ENCODE measurements at places on chromosomes 4 and X. TPM values are rescaled to one million over a fixed set of nuclear protein-coding genes. Genes with fewer than 3 reads are reported as not detected.

DNA sequence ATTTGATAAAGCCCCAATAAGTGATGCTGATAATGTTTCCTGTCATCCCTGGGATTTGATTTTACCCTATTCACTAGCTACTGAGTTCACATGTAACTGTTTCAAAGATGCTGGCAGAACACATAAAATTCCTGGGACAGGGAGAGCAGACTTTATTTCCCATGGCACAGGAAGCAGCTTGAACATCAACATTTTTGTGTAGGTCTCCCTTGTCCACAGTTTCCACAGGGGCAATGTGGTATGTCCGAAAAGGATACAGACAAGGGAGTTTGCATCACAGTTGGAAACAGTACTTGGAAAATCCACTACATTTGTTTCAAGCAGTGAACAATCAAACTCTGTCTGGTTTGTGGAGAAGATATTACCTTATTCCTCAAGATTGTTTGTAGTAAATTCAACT is 129.2 kb upstream of the KLHL4 start:
- no peak for DNase-seq

- DNase-seq = no peak
Measured at GRCh38 chrX:87968118-87968517, 450.5 kb downstream of the KLHL4 start.

HOPX gene
- 3.0 TPM for total RNA-seq

DNA sequence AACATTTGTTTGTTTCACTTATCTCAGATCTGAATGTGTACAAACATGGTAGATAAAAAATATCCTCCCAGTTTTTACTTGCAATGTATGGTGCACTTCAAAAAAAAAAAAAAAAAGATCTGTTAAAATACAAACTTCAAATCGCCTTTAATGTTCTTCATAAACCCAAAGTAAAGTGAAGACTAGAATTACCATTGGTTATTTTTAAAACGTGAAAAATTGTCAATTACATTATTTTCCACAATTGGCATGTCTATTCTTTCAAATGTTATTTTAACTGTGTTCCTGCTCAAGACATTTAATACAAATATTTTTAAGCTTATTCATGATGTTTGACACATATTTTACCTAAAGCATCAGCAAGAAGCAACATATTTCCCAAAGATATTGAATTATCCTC is 5.0 kb downstream of the NKX6-1 start:
- no peak for DNase-seq

- DNase-seq = no peak
Measured at GRCh38 chrX:45505214-45505613, 304.5 kb upstream of the DIPK2B start.

- no peak for DNase-seq
Measured at GRCh38 chr4:114734594-114734993, 136.0 kb downstream of the UGT8 start.

MAOA gene
- total RNA-seq = 11.8 TPM

DNA sequence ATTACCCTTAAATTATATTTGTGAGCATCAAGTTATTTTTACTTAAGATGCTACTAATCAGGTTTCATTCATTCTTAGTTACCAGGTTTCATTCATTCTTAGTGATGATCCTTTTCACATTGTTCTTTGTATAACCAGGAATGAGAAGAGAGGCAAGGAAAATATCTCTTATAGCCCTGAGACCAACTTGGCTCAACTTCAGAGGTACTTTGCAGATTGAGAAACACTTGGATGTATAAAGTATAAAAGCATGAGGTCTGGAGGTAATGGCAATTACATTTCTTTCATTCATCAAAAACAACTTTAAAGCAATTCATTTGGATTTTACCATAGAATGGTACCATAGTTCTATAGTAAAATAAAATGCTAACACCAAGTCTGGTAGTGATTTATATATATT is 231.0 kb downstream of the PRDM5 start:
- DNase-seq = no peak

GRCh38 chr4:176593943-176594342 is 198.8 kb downstream of the VEGFC start:
- no peak for DNase-seq

GRCh38 chrX:53080628-53081580 is 1.3 kb upstream of the TSPYL2 start:
- no peak for DNase-seq

PCDH19 gene
- not detected for total RNA-seq

HSFX4 gene
- not detected for total RNA-seq

ODAM gene
- total RNA-seq = not detected

ETNPPL gene
- not detected for total RNA-seq

IL2 gene
- total RNA-seq = not detected

DNA sequence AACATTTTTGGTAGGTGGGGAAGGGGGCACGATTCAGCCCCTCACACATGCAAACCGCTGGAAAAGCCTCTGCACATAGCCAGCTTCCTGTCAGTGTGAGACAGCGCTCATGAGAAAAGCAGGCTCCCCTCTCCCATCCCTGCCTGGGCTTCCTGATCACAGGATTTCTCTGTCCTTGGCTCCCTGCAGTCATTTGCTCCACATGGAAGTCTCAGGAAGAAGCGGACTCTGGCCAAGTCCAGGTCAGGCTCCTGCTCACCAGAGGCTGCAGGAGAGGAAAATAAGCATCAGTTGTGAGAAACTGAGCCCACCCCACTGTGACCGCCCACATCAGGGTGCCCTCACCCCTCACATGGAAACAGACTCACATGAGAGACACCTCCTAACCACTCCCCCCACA is 664.3 kb upstream of the TENM3 start:
- no peak for DNase-seq

- DNase-seq = peak; percentile 73
Measured at GRCh38 chr4:88054901-88055300, 47.5 kb downstream of the PKD2 start.

TSPAN7 gene
- total RNA-seq = not detected

DNA sequence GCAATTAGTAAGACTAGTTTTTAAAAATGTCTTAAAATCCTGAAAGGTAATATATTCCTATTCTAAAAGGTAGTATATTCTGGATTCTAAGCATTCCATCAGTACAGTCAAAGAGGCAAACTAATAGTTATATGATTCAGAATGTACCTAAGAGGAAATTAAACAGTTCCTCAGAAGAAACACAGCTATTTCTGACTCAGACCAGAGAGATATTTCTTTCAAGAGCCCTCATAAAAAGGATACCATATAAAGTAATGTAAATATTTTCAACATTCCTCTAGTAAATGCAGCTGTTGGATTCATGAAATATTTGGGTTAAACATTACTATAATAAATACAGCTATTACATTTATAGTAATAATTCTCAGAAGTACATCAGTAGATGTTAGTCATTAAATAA is 358.3 kb downstream of the MAGEB5 start:
- DNase-seq = no peak

GPR34 gene
- not detected for total RNA-seq

DNA sequence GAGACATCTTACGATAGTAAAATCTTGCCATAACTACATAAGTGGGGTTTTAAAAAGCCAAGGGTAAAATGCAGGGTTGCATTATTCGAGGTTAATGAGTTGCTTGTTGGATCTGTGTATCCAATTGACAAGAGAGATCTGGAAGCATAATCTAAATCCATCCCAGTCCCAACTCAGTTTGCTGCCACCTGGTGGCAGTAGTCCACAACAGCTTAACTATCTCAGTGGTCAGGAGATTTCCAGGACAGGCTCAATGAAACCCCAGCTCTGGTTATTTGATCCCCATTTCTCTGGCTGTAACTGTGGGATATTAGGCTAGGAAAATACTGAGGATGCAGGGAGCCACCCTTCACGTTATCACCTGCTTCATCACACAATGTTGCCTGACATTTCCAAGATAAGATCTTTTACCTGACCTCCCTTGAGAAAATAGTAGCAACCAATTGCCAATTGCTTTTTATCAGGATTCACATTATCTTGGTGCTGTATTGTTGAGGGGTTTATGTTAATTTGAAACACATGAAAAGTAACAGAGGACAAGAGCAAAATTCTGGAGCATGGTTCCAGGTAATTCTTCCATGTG is 88.2 kb upstream of the TNIP3 start:
- DNase-seq = peak; percentile 86

DNA sequence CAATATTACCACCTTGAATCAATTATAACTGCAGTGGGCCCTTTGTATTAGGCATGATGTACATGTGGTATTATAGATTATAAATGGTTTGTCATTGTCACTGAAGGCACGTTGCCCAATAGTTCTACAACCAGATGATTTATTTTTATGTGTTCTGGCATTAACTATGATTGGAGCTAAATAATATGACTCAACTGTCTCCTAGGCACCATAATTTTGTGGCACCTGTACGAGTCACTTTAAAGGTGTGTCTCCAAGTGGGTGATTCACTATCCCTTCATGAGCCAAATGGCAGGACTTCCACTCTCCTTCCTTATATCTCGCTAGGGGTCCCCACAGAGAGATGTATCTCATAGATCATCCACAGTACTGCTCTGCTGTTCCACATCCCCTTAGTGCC is 6.1 kb upstream of the SMPX start:
- DNase-seq = no peak

- DNase-seq = no peak
Measured at GRCh38 chr4:182560358-182560757, 317.2 kb downstream of the TENM3 start.

- no peak for DNase-seq
Measured at GRCh38 chr4:41751449-41752061, 3.0 kb upstream of the PHOX2B start.

CLDN2 gene
- 55.7 TPM for total RNA-seq

DNA sequence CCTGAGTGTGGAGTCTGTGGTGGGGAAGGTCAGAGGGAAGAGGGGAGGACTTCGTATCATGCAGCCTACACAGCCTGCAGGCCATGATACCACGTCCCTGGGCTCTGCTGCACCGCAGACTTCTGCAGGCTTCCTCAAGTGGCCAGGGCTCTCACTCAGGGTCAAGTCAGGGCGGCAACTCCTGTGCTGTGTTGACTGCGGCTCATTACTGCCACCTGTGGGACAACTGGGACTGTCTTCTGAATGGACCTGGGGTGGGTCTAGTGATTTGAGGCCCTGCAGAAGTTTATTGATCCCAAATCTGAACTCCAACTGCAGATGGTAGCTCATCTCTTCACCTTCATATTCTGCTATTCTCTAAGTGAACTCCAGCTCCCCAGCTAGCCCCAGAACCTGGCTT is 167.1 kb downstream of the NSUN7 start:
- peak; percentile 77 for DNase-seq

GRCh38 chr4:46124773-46125413 is 1.0 kb upstream of the GABRG1 start:
- DNase-seq = no peak

DNA sequence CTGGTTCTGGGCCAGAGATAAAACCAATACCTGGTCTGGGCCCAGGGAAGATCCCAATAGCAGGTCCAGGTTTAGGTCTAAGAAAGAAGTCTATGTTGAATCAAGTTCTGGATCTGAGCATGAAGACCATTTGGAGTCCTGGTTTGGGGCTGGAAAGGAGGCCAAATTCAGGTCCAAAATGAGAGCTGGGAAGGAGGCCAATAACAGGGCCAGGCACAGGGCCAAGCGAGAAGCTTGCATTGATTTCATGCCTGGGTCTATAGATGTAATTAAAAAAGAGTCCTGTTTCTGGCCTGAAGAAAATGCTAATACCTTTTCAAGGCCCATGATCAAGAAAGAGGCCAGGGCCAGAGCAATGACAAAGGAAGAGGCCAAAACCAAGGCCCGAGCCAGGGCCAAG is 3.4 kb downstream of the GPRASP1 start:
- DNase-seq = no peak

- DNase-seq = no peak
Measured at GRCh38 chr4:189022440-189023035, 883.3 kb downstream of the TRIML1 start.

DNA sequence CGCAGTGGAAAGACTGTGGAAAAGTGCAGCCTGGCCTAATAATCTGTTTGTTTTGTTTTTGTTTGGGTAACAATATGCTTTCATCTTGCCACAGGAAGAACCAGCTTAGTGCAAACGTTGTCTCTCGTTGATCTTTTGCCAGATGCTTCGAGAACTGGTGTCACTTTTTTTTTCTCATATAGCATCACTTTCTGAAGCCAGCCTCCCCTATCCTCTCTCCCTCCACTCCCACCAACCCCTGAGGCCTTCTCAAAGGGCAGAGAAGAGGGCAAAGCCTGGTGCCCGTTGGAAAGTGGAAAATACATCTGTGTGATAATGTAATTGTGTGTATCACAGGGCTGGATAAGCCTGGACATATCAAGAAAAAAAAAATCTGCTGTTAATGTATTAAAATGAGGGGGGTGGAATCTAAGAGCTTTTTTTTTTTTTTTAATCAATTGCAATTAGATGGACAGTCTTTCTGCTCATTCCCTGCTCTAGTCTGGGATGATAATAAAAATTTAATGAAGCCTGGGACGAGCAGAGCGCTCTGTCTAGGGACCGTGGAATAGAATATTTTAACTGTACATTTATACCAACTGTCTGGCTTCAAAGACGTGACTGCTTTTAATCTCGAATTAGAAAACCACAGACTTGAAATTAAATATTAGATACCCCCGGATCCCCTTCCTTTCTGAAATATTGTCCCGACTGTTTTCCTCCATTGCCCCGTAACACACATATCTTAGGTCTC is 8.1 kb downstream of the POU4F2 start:
- no peak for DNase-seq

PABPC1L2A gene
- total RNA-seq = not detected

DNA sequence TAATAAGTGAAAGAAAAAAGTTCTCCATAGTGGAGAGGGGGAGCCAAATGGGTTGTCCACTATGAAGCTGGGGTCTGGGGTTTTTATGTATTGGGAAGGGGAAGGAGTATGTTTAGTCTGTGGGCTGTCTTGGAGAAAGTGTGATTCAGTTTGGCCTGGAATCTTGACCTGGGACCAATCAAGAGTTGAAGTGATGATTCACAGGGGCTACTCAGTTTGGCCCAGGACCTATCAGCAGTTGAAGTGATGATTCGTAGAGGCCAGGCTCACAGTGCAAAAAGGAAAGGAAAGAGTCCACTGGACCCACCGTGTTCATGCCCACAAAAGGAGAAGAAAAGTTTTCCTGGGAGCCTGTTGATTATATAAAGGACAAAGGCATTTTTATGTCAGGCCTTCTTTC is 47.3 kb upstream of the RAB9B start:
- no peak for DNase-seq

MAGED4B gene
- not detected for total RNA-seq

DNA sequence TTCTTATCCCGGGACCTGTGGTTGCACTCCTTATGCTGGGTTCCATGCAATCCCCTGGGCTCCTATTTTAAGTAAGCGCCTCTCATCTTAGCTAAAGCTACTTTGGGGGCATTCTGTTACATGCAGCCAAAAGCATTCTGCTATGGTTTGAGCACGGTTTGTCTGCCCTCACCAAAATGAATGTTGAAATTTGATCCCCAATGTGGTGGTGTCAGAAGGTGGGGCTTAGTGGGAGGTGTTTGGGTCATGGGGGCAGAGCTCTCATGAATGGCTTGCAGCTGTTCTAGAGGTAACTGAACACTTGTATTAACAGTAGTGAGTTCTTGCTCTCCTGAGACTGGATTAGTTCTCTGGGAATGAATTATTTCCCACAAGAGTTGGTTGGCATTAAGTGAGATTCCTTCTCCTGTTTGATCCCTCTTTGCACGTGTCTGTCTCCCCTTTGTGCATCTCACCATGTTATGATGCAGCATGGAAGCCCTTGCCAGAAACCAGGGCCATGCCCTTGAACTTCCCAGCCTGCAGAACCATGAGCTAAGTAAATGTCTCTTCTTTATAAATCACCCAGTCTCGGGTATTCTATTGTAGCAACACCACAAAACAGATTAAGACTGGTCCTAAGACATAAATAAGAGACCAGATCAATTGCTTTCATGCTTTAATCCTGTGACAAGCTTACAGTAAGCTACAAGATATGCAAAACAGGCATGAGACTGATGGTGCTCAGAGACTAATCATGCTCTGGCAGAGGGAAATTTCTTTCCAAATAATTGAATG is 141.8 kb downstream of the TSPAN5 start:
- no peak for DNase-seq

- no peak for DNase-seq
Measured at GRCh38 chr4:124304941-124305340, 407.6 kb downstream of the ANKRD50 start.
